NCI-H2171 (cell line): ENCODE measurements at places on chromosomes 7 and 10.

DNA sequence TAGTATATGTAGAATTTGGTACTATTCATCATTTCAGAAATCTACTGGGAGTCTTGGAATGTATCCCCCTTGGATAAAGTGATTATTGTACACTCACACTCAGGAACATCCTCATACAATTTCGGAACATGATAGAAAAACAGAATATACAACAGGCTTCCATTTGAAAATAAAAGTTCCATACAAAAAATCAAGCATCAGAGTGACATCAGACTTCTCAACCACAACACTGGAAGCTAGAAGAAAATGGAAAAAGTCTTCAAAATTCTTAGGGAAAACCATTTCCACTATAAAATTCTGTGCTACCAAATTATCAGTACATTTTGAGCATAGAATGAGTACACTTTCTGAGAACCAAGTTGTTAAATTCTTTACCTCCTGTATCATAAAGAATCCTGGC is 8.8 kb downstream of the LYZL1 start:
- DNase-seq: no peak

DNA sequence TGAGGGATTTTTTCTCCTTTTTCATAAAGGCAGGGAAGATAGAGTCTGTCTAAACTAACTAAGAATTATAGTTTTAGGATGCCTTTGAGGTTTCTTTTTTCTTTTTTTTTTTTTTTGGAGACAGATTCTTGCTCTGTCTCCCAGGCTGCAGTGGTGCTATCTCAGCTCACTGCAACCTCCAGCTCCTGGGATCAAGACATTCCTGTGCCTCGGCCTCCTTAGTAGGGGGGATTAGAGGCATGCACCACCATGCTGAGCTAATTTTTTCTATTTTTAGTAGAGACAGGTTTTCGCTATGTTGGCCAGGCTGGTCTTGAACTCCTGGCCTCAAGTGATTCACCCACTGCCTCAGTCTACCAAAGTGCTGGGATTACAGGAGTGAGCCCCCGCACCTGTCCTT is 239.7 kb downstream of the KCND2 start:
- no peak for DNase-seq

GRCh38 chr10:70315815-70316214 is 32.0 kb upstream of the NPFFR1 start:
- no peak for DNase-seq

- no peak for DNase-seq
Observed at GRCh38 chr7:47407821-47408674, 173.9 kb downstream of the TNS3 start.

DNA sequence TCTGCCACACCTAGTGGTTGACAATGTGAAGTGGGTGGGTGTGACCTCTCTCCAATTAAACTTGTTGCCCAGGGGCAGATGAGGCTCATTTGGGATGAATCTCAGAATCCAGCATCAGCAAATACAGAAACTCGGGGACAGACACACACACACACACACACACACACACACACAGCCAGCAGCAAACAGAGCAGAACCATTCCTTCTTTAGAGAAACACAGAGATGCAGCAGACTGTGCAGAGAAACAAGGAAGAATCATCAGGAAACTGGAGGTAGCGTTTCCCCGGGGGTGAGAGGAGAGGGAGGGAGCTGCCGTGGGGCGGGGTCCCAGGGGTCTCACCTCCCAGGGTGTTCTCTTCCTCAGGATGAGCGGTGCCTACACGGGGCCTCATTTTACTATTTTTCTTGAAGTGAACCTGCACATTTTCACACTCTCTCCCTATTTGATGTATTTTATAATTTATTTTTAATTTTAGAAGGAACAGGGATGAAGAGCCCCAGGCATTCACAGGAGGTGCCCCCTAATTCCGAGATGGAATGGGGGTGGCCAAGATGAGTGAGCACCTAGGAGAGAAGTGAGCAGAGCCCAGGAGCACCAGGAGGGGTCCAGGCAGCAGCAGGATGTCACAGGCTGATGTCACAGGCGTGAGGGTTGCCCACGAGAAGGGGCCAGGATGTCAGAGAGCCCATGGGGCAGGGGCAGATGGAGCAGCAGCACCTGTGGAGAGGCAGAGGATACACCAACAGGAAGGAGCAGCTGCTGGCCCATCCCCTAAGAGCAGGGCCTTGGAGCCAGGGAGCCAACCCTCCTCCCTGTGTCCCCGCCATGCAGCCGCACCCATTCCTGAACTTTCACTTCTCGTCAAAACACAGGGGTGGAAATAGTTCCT is 85.3 kb upstream of the PPP2R2D start:
- DNase-seq: no peak

DNA sequence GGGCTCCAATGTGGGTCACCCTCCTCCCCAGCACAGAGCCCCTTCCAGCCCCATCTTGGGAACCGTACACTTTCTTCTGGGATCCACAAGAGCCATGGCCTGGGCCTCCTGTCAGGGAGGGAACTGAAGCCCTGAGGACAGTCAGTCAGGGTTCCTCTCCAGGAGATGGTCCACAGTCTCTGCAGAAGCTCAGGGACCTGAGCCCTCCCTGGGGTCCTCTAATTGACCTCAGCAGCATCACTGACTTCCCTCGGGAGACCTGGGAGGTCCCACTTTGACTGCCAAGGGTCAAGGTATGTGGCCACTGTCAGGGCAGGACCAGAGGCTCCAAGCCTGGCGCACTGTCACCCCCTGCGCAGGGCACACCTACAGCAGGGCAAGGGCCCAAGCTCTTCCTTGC is 32.3 kb downstream of the NOD1 start:
- no peak for DNase-seq

- no peak for DNase-seq
Observed at GRCh38 chr7:132573251-132573955, 2.9 kb downstream of the PLXNA4 start.

DNA sequence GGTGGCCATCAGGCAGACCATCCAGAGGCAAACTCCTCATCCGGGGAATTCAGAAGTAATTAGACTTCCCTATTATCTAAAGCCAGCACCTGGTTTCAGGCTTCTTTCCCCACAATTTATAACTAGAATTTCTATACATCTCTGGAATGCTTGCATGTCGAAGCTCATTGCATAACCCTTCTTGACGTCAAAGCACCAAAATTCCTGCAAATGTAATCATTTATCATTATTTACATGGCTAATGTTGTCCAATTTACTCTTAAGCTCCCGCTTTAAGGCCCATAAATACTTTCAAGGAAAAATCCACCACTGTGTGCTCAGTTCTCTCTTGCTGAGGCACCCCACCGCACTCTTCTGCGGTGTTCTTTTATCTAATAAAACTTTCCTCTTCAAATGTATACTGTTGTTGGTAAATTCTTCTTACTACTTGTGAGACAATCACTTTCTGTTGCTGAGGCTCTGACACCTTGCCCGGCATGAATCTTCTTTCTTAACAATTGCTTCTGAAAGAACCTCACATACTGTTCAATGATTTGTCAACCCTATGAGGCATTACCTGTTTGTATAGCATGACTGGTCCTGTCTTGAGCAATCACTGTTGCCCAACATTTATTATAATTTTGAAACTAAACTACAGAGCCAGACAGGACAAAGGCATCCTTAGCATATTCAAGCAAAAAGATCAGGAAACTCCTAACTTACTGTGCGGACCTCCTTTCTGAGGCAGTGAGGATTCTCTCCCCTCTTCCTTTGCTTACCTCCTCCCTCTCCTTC is 17.4 kb upstream of the GPR141 start:
- no peak for DNase-seq

- DNase-seq: no peak
Observed at GRCh38 chr7:32100407-32100907, 30.2 kb upstream of the PDE1C start.

DNA sequence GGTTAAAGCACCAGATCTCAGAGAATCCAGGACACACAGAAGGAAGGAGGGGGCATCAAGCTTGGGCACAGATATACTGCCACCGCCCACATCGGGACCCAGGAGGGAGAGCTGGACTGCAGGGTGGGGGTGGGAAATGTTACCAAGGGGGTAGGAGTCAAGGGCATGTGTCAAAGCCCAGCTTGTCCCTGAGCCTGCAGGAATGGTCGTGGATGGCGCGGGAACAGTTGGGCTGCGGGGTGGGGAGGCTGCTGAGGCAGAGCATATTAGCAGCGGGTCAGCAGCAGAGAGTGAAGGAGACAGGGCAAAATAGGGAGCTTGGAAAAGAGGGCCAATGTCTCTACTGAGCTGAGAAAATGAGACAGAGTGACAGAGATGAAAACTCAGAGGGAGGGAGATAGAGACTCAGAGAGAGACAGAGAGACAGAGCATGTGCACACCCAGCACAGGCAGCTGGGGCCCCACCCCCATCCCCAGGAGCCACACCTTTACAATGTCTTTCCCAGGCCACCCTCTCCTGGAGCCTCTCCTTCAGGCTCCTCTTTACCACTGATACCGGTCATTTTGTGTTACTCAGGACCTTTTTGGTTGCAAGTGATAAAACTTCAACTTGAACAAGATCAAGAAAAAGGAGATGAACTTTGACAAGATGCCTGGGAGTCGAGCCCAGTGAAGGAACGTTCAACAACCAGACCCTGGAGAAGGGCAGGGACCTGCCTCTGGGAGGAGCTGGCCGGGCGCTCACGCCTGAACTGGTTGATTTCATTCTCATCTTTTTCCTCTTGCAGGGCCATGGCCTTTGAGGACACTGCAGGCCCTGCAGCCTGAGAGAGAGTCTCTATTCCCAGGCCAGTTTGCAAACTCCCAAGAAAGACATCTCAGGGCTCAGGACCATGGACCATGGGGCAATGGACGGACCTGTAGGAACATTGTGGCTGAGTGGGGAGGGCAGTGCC is 50.0 kb downstream of the AOC1 start:
- no peak for DNase-seq

GRCh38 chr7:801940-802381 is 30.3 kb upstream of the SUN1 start:
- peak; percentile 44 for DNase-seq

GRCh38 chr7:44057181-44057848 is 8.1 kb downstream of the PGAM2 start:
- no peak for DNase-seq

- no peak for DNase-seq
Observed at GRCh38 chr7:9557853-9558252, 1124.4 kb downstream of the NXPH1 start.

- DNase-seq: no peak
Observed at GRCh38 chr10:75773231-75773780, 341.9 kb downstream of the LRMDA start.

DNA sequence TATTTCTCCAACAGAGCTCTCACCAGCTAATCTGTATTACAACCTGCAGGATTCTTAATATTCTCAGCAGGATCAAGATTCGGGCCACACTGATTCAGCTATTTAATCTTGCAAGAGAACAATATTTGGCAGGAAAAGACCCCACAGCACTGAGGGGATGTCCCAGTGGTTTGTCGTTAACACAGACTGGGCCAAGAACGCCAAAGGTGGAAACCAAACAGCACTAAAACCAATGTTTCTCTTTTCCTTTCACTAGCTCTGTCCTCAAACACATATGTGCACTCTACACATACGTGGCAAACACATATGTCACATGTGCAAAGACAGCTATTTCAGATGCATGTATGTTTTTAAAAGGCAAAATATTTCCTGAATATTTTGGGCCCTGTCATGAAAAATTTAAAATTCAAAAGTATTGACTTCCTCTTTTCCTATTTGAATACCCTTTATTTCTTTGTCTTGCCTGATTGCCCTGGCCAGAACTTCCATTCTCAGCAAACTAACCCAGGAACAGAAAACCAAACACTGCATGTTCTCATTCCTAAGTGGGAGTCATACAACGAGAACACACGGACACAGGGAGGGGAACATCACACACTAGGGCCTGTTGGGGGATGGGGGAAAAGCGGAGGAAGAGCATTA is 51.7 kb upstream of the NEBL start:
- DNase-seq: no peak

- DNase-seq: no peak
Observed at GRCh38 chr10:124256151-124256550, 162.6 kb downstream of the OAT start.

DNA sequence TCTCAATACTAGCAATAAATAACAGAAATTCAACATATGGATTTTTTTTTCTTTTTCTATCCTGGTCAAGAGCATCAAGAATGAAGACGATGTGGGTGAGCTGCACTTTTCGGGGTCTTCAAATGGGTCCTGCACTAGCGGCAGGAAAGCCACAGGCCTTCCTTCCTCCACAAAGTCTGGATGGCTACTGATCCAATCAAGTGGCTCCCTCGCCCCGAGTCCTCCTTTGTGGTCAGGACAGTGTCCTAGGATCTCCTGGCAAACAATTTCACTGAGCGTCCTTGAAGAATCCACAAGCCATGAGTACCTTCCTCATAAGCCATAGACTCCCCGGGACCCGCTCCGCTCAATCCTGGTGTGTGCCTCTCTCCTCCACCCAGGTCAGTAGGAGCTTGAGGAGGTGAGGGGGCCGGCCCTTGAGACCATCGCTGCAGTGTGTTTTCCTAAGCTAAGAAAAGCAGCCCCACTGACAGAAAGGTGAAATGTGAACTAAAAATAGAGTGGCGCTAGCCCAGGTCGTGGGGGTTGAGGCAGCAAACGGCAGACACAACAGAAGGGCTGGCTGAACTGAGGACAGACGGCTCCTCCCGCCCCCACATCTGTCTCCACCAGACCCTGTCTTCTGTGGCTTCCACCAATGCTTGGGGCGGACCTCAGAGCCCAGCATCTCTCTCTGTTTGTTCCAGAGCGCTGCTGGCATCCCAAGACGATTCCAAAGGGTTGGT is 202.3 kb downstream of the HERPUD2 start:
- DNase-seq: no peak

DNA sequence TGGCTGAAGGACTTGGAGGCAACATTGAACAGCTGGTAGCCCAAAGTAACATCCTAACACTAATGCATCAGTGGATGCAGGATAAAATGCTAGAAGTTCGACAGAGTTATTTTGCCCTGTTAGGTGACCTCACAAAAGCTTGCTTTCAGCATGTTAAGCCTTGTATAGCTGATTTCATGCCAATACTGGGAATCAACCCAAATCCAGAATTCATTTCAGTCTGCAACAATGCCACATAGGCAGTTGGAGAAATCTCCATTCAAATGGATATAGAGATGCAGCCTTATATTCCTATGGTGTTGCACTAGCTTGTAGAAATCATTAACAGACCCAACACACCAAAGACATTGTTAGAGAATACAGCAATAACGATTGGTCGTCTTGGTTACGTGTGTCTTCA is 62.9 kb downstream of the CCSER2 start:
- DNase-seq: no peak

GRCh38 chr10:70335246-70335613 is 47.2 kb downstream of the LRRC20 start:
- DNase-seq: no peak

DNA sequence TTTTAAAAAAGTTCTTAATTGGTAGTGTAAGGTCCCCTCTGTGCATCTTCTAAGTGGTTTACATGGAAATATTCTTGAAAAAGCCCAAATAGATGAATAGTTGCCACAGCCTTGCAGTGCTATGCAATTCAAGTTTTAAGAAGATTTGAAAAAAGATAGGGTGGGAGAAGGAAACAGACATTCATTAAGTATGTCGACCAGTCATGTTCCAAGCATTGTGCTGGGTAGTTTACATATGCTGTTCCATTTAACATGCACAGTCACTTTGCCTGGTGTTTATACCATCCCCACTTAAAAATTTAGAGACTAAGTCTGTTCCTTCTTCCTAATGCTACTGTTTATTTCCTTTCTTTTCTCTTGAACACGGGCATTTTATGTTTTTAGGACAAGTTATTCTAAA is 28.1 kb upstream of the NAMPT start:
- DNase-seq: no peak

- no peak for DNase-seq
Observed at GRCh38 chr10:132462463-132463332, 65.7 kb downstream of the PWWP2B start.
